Activated effector memory CD4-positive, alpha-beta T cell treated with Interleukin-2 at 50 U/mL for 16 hours (primary cell): ENCODE measurements at places on chromosomes 4 and X.

DNA sequence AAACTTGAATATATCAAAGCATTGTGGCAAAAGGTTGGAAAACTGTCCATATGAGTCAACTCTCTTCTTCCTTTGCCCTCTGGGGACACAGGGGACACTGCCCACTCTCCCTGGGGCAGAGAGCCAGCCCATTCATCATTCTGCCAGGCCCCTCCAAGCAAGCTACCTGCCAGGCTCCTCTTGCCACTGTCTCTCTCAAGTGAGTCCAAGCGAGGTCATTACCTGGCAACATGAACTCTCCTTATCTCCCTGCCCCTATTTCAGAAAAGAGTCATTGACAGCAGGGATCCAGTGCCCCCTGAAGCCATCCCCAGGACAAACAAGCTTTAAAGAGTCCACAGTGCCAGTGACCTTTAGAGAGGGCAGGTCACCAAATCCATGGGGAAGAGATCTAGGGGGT, 312.7 kb upstream of the PPARGC1A start:
- DNase-seq, result no peak

DNA sequence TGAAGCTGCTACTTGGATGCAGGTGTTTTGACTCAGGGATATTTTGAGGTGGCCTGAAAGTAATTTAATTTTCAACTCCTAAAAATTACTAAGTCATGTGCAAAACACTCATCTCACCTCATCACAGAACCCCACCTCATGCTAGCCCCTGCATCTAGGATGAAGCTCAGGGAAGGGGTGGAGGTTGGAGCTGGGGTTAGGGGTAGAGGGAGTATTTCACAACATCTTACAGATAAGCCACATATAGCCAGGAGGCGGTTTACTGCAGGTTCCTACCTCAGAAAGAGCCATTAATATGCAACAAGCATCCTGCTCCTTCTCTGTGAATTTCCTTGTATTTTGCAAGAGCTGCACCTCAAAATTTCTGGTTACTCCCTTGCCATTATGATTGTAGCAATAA, 70.5 kb upstream of the TSPAN5 start:
- no peak for DNase-seq

- DNase-seq, result no peak
Measured at GRCh38 chr4:8349664-8350236, 80.2 kb downstream of the HTRA3 start.

DNA sequence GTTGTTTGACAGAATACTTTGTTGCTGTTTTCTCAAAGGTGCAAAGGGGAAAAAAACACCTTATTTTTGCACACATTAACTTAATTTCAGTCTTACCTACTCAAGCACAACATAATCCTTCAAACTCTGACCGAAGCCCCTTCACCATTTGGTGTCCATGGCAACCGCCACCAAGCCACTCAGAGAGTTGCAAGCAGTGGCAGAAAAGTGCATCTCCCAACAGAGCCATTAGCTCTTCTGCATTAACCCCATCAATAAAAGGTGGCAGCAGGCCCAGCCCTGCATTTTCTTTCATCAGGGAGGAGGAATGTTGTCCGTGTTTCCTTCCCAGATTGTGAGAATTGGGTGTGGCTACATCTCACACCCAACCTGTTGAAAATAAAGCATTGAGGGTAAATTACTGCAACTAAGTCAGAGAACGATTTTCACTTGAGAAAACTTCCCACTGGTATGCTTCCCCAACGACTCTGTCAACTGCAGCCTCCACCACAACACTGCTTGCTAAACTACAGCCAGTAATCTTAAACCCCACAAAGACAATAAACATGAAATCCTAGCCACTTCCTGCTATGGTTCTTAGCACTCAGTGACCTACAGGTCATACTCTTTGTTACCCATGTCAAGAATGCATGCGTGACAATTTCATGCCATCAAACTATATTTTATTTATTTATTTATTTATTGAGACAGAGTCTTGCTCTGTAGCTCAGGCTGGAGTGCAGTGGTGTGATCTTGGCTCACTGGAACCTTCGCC, 154.0 kb downstream of the GRIA3 start:
- no peak for DNase-seq

GRCh38 chrX:69618803-69619202, 2.9 kb downstream of the EDA start:
- no peak for DNase-seq

GRCh38 chrX:140975472-140975871, 26.9 kb upstream of the SPANXB1 start:
- no peak for DNase-seq

DNA sequence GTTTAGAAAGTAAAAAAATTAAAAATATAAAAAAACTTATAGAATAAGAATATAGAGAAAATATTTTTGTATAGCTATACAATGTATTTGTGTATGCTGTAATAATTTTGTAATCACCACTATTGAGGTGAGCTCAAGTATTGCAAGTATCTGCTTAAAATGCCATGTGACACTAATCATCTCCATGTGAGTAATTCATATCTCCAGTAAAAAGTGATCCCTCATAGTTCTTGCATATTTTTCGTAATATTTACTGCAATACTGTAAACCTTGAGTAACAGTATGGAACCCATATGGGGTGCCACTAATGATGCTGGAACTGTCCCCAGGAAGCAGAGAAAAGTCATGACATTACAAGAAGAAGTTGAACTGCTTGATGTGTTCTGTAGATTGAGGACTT, 43.2 kb upstream of the HUWE1 start:
- no peak for DNase-seq
